ENCODE measurements at places on chromosomes 12 and 14. TPM values are rescaled to one million over a fixed set of nuclear protein-coding genes. Genes with fewer than 3 reads are reported as not detected.

GRCh38 chr12:39586816-39587215 lies 32.8 kb downstream of the ABCD2 start:
- H3K27ac ChIP-seq, result no peak overlapping the region
- no peak for DNase-seq
- no peaks in the 10 kb centered on the region for H3K36me3 ChIP-seq
- H3K4me1 ChIP-seq, result no peaks in the 10 kb centered on the region
- no peak overlapping the region for H3K4me3 ChIP-seq

DNA sequence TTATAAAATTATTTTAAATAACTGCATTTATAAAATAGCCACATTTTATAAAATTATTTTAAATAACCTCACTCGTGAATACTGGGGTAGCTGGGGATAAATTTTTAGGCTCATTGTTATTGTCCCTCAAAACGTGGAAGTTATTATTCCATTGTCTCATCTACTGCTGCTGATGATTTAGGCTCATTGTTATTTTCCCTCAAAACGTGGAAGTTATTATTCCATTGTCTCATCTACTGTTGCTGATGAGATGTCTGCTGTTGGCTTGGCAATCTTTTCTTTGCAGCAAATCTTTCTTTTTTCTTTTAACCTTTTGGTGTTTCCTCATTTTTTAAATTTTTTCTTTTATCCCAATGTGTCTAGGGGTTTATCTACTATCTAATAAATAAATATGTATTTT lies 182.6 kb upstream of the PZP start:
- H3K4me3 ChIP-seq, result no peak overlapping the region
- no peak overlapping the region for H3K27ac ChIP-seq
- H3K4me1 ChIP-seq, result no peaks in the 10 kb centered on the region

GRCh38 chr14:87756661-87757060 lies 236.3 kb downstream of the GALC start:
- no peaks in the 10 kb centered on the region for H3K27me3 ChIP-seq
- H3K36me3 ChIP-seq, result no peaks in the 10 kb centered on the region
- DNase-seq, result no peak
- no peaks in the 10 kb centered on the region for H3K4me1 ChIP-seq
- H3K4me3 ChIP-seq, result no peak overlapping the region
- no peak overlapping the region for H3K27ac ChIP-seq

DNA sequence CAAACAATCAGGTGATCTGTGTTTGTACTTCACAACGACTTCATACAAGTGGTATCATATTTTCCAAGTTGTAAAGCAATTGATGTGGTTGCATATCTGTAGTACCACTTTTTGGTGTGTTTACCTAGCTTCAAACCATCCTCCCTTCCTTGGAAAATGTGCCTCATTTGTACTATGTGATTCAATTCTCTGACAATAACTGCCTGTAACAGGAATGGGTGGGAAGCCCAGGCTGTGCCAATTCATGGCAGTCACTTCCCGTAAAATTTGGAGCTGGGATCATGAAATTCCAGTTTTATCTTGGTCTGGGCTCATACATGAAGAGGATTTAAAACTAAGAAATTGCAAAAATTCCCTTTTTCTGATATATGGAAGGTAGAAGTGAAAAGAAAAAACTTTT lies 250.1 kb downstream of the DIO2 start:
- H3K36me3 ChIP-seq, result no peaks in the 10 kb centered on the region
- no peak overlapping the region for H3K4me3 ChIP-seq
- no peaks in the 10 kb centered on the region for H3K27me3 ChIP-seq
- H3K27ac ChIP-seq, result no peak overlapping the region

GRCh38 chr12:32504591-32504990 lies 105.2 kb downstream of the FGD4 start:
- no peak overlapping the region for H3K27ac ChIP-seq
- H3K36me3 ChIP-seq, result no peaks in the 10 kb centered on the region
- H3K4me3 ChIP-seq, result no peak overlapping the region
- peaks cover 49% of the 10 kb centered on the region for H3K4me1 ChIP-seq
- no peak for DNase-seq

GRCh38 chr14:93861836-93862235 lies 65.3 kb upstream of the FAM181A start:
- H3K27ac ChIP-seq, result no peak overlapping the region
- DNase-seq, result no peak
- H3K27me3 ChIP-seq, result no peaks in the 10 kb centered on the region
- H3K4me3 ChIP-seq, result no peak overlapping the region
- H3K36me3 ChIP-seq, result no peaks in the 10 kb centered on the region

GRCh38 chr14:93705513-93706156 lies 82.7 kb downstream of the PRIMA1 start:
- no peak overlapping the region for H3K27ac ChIP-seq
- peak; percentile 74 for DNase-seq
- no peaks in the 10 kb centered on the region for H3K36me3 ChIP-seq
- peaks cover 5% of the 10 kb centered on the region for H3K4me1 ChIP-seq
- H3K4me3 ChIP-seq, result no peak overlapping the region

KRT85 gene
- total RNA-seq, result not detected

- no peak overlapping the region for H3K4me3 ChIP-seq
- H3K27me3 ChIP-seq, result no peaks in the 10 kb centered on the region
- H3K27ac ChIP-seq, result no peak overlapping the region
- H3K36me3 ChIP-seq, result no peaks in the 10 kb centered on the region
- no peak for DNase-seq
- H3K4me1 ChIP-seq, result peaks cover 7% of the 10 kb centered on the region
Measured at GRCh38 chr12:75917715-75918114, 113.9 kb downstream of the PHLDA1 start.

GRCh38 chr14:79730953-79731352 lies 480.4 kb downstream of the DIO2 start:
- no peak for DNase-seq
- no peaks in the 10 kb centered on the region for H3K27me3 ChIP-seq
- no peaks in the 10 kb centered on the region for H3K36me3 ChIP-seq
- peaks cover 9% of the 10 kb centered on the region for H3K4me1 ChIP-seq

GRCh38 chr14:89953602-89954001 lies 928 bp downstream of the EFCAB11 start:
- no peak overlapping the region for H3K27ac ChIP-seq
- no peak for DNase-seq
- no peak overlapping the region for H3K4me3 ChIP-seq
- no peaks in the 10 kb centered on the region for H3K27me3 ChIP-seq
- peaks cover 3% of the 10 kb centered on the region for H3K36me3 ChIP-seq
- H3K4me1 ChIP-seq, result peaks cover 34% of the 10 kb centered on the region

SERPINA10 gene
- not detected for total RNA-seq

DNA sequence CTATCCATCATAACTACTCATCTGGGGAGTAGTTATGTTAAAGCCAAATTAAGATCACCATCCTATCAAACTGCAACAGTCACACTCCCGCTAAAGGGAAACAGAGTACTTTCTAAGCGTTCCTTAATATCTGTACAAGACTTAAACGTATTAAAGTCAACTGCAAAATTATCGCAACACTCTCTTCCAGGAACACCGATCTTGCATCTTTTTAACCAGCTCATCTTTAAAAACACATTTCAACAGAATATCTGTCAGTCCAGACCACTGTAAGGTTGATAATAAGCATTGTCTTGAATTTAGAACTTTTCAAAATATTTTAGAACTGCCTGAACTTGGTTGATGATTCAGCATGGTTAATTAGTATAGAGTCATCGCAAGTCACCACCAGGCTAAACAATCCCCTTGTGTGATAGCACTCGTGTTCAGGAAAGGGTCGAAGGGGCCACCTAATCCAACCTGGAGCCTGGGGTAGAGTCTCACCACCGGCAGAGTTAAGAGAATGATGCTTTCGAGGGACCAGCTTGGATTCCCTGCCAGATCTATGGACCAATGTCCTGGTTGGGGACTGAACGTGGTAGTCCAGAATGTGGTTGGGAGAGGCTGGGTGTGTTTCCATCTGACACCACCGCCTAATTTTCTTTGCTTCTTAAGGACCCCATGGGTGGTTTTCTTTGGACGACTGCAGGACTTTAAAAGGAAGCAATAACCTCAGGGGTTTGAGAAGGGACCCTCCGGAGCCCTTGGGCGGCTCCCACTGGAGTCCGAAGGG lies 890 bp downstream of the SPTLC2 start:
- no peak for DNase-seq
- peaks cover 14% of the 10 kb centered on the region for H3K4me1 ChIP-seq
- no peaks in the 10 kb centered on the region for H3K36me3 ChIP-seq
- peak overlapping the region; percentile 91 for H3K27ac ChIP-seq
- H3K27me3 ChIP-seq, result no peaks in the 10 kb centered on the region

Measured in esophagus muscularis mucosa (tissue), 4 donors.